ENCODE measurements at places on chromosomes 4 and X.

DNA sequence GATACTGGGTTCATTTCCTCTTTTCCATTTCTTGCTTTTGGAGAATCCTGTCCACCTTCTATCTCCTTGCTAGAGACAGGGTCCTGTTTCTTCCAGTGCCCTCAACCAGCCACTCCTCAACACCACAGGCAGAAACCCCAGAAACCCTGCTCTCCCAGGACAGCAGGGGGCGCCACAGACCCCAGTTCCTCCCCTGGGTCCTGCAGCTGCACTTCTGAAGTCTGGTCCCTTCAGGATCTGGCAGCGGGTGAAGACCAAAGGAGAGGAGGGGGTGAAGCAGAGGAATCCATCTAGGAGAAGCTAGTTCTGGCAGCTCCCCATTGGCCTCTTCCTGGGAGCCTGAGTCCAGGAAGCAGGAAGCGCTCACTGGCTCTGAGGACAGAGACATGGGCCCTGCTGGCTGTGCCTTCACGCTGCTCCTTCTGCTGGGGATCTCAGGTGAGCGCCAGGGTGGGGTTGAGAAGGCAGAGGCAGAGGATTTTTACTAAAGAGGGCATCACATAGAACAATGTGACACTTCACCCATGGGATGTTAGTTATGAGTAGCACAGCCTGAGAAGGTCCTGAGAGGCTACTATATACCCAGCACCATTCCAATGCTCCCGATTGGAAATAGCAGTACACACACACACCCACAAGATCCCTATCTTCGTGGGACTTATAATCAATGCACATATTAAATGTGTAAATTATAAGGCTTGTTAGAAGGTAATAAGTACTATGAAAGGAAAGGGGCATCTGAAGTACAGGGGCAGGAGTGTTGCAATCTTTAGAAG, at the start of gene PRSS48:
TSS of gene PRSS48 (plus strand) at position 375 of the 776 bp plus-strand sequence. CDS start at position 387, 12 bp downstream.
- peak; percentile 5 for DNase-seq

DNA sequence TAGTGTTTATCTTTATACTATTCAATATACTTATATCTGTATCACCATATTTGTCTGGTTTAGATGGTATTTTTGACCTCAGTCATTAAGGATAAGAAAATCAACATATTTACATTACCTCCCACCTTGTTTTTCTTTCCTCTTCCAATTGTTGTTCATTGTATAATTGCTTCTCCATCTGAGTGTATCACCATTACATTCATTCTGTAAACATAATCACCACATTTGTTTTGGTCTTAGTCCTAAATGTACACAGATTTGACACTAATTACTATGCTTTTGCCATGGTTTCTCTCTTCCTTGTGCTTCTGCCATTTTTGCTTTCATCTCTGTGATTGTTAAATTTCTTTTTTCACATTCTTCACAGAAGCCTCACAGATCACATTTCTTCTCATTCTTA, 12.7 kb downstream of the ARMCX6 start:
- DNase-seq, result no peak

DNA sequence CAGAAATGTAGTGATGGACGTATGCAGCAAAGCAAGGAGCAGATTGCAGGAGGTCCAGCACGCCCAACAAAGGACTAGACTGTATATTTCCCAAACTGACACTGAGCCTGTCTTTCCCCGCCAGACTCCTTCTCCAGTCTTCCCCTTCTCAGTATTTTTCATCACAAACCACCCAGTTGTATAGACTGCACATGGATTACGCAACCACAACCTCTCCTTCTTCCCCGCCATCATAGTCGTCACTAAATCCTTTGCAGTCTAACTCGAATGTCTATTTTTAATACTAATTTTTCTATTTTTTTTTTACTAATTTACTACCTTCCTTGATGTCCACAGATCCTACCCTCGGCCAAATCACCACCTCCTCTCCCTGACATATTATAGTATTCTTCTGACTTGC, 105.4 kb downstream of the MTNR1A start:
- no peak for DNase-seq

GRCh38 chrX:93932471-93933220, 258.6 kb downstream of the FAM133A start:
- DNase-seq, result peak; percentile 36

GRCh38 chr4:72997409-72997808, 72.1 kb downstream of the COX18 start:
- DNase-seq, result no peak

DNA sequence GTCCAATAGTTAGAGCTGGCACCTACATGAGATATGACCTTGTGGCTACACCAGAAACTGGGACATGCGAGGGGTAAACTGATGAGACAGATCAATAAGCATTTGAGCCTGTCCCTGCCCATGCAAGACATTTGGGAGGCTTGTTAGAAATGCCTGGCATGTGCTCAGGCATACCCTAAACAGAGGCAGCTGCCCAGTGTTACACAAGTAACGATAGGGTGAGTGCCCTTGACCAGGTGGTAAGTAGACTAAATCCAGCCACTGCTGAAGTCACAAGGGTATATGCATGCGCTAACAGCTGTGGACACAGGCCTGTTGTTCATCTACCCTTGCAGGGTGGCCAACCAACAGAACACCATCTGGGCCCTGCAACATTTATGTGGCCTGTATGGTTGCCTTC, 56.1 kb upstream of the CCDC149 start:
- DNase-seq, result no peak

DNA sequence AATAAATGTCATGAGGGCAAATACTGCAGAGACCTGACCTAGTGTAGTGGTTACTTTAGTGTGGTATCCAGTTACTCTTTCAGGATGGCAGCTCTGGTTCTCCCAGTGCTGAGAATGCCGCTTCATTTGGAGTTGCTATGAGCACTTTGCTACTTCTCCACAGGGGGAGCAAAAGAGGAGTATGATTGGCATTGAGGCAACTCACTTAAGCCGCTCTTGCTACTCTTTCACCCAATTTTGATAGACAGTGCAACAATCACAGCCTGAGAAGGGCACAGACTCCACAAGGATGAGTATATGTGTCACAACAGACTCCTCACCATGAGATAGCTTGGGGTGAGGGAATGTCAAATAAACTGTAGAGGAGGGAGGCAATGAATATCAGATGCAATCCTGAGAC, 81.2 kb downstream of the NPY1R start:
- DNase-seq, result no peak

DNA sequence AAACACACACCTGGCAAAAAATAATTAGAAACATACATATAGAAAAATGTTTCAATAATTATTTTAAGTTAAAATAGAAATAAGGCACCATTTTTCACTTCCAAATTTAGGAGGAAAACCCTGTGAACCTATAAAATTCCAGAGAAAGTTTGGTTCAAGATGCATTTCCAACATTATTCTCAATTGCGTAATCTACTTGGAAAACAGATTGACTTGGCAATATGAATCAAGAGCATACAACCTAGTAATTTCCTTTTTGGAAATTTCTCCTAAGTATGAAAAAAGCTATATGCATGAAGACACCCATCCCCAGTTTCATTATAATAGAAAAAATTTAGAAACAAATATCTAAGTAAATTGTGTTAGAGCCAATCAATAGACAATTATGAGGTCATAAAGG, 242.9 kb downstream of the IQCM start:
- no peak for DNase-seq

GRCh38 chr4:92520563-92520962, 216.8 kb downstream of the GRID2 start:
- DNase-seq, result no peak

- no peak for DNase-seq
Measured at GRCh38 chrX:149881081-149881711, at the start of gene MAGEA8. Gene MAGEA8 (plus strand): TSS chrX:149881183. CDS start chrX:149884273, 3,090 bp downstream.

GRCh38 chrX:39592776-39593175, 505.0 kb downstream of the BCOR start:
- no peak for DNase-seq

DNA sequence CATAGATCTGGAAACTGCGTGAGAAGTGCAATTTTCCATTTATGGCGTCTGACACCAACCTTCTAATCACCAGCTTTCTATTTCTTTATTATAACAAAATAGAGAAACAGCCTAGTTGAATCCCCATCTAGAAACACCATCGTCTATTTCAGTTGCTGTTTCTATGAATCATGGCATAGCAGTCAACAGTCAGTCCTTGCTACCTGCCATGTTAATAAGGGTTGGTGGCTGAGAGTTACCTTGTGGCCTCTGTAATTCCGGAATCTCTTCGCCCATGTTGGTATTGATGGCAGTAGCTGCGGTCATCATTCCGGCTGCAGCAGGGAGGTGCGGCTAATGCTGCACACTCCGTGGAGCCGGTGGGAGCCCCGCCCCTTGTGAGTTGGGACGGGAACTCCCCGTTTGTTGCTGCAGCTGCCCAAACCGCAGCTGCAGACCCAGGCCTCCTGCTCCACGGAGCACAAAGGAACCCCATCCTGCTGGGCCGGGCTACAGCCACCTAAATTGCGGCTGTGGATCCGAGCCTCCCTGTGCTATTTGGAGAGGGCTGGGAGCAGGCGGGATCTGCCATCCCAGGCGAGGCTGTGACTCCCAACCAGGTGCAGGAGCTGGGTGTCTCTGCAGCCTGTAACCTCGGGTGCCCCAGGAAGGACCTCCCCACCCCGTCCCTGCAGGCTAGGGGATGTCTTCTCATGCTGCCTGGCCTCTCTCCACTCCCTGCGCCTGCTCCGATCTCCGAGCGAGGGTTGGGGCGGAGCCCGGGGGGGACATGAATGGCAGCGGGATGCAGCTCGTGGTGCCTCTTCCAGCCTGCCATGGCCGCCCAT, 115.4 kb upstream of the STK26 start:
- no peak for DNase-seq

GRCh38 chrX:115147220-115147619, 42.0 kb upstream of the RBMXL3 start:
- DNase-seq, result no peak

DNA sequence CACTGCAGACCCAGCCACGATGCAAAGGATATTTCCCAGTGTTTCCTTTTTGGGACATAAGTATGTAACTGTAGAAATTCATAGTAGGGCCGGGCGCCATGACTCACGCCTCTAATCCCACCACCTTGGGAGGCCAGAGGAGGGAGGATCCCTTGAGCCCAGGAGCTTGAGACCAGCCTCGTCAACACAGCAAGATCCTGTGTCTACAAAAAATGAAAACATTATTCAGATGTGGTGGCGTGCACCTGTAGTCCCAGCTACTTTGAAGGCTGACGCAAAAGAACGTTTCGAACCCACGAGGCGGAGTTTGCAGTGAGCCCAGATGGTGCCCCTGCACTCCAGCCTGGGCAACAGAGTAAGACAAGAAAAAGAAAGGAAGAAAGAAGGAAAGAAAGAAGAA, 49.2 kb downstream of the CRLF2 start:
- DNase-seq, result no peak

GRCh38 chrX:49165901-49166881, 3.6 kb downstream of the MAGIX start:
- peak; percentile 82 for DNase-seq
